ENCODE measurements at places on chromosomes 7 and 10. TPM values are rescaled to one million over a fixed set of nuclear protein-coding genes. Genes with fewer than 3 reads are reported as not detected.

- no peak for DNase-seq
Measured at GRCh38 chr7:10560497-10560896, 413.2 kb upstream of the PHF14 start.

The TCERG1L gene
- total RNA-seq = not detected

DNA sequence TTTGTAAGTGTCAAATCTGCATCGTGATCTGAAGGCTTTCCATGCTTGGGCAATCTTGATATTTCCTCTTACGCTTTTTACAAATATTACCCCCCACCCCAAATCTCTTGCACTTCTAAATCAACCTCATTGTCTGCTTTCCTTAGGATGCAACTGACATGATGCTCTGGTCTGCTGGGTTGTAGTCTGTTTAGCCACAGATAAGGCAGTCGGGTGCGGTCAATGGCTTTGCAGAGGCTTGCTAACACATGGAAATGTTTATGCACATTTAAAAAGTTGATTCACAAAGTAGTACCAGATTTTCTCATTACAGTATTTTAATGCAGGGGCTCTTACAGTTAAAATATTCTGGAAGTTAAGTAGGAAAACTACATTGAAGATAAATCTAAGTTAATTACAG, 172.5 kb downstream of the BAMBI start:
- no peak for DNase-seq

DNA sequence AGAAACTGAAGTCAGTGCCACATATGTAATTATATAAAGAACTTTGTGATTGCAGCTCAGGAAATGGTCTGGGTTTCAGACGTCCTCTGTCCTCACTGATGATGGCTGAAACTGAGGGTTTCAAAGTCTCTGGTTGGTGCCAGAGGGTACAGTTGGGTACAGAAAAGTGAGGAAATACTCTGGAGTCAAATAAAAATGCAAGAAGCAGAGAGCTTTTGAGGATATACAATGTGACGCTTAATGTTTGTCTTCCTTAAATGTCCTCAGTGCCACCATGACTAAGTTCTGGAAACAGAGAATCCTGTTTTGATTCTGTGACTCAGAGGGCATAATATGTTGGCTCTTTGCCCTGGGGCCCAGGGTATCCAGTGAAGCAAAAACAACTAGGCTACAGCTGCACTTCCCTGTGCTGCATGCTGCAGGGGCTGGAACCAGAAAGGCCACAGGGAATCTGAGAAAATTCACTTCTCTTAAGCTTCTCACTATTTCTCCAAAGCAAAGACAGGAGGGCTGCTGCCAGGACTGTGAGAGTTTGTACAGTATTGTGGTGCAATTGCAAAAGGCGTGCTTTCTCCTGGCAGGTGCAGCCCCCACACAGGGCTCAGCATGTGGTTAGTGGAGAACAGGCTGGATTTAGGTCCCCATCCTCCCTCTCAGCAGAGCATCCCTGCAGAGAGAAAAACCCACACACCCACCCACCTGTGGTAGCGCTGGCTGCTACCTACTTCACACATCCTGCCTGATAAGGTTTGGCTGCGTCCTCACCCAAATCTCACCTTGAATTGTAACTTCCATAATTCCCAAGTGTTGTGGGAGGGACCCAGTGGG, 169.5 kb upstream of the SVIL start:
- DNase-seq = no peak

DNA sequence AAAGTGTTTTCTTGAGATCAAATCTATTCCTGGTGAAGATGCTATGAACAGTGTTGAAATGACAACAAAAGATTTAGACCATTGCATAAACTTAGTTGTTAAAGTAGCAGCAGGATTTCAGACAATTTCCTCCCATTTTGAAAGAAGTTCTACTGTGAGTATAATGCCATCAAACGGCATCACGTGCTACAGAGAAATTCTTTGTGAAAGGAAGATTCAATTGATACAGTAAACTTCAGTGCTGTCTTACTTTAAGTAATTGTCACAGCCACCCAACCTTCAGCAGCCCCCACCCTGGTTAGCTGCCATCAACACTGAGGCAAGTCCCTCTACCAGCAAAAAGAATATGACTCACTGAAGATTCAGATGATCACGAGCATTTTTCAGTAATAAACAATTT, 115.2 kb downstream of the TES start:
- DNase-seq = no peak

The IKZF1 gene
- 9.8 TPM for total RNA-seq

The CEP55 gene
- total RNA-seq = 4.1 TPM

GRCh38 chr7:29139191-29139590, 7.1 kb downstream of the CPVL start:
- no peak for DNase-seq

DNA sequence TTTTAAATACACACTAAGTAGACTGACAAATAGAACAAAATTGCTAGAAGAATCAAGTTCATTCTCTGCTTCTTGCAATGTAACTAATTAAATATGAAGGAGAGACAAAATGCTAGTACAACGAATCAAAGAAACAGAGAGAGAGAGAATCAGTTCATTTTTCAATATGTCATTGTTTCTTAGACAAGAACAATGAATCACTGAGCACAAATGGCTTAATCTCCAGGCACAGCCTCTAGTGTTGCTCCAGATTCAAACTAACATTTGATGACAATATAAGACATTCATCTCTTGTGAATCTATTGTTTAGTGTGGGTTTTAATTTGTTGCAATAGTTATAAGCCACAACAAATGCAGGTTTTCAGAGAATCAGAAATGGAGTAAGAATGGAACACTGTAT, 357.4 kb upstream of the TMEM229A start:
- DNase-seq = no peak

The IL15RA gene
- 9.2 TPM for total RNA-seq

- no peak for DNase-seq
Measured at GRCh38 chr7:140526787-140527664, 47.7 kb upstream of the MKRN1 start.

DNA sequence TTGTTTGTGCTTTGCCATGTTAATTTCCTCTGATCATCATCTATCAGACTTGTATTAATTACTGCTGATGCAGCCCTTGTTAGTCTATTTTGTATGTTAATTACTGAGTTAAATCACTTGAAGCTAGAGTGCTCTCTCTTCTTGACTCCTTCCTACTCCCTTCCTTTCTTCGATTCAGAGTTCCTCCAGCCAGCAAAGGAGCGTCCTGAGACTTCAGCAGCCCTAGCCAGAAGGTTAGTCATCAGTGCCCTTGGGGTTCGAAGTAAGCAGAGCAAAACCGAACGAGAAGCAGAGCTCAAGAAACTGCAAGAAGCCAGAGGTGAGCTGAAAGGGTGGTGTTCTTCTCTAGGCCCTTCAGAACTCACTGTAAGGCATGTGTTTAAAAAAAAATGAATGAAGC, 32.1 kb downstream of the LOXL4 start:
- DNase-seq = no peak

The DNAJC12 gene
- 35.7 TPM for total RNA-seq

GRCh38 chr7:154898973-154899855, 103.7 kb downstream of the PAXIP1 start:
- no peak for DNase-seq

The DIP2C gene
- total RNA-seq = 5.3 TPM

The ADCYAP1R1 gene
- total RNA-seq = 0.05 TPM

DNA sequence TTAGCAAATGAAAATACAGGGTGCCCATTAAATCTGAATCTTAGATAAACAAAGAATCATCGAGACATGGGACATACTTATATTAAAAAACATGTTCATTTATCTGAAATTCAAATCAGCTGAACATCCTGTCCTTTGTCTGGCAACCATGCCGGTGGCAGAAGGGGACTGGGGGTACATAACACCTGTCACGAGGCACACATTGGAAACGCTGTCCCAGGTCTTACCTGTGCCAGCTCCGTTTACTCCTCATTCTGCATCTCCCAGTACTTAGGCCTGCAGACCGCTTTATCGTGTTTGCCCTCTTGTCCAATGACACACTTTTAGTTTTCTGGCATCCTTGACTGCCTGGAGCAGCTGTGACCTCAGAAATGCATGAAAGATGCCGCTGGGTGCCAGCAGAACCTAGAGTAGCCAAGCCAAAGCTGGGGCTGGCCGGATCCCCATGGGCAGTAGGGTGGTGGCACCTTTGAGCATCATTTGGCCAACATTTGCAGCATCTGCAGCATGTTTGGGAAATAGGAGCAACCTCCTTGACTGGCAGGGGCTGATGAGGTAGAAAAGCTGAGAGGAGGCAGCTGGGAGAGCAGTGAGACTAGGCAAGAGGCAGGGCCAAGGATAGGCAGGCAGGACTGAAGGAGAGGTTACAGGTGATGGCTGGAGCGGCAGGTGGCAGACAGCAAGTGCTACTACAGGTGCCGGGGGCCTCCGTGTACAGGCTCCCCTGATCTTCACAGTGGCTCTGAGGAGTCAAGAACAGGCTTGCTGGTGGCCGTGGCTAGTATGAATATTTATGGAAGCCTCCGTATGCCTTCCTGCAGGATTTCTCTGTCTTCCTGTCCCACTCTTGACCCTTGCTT, 62.3 kb upstream of the BTBD16 start:
- no peak for DNase-seq

Data from liver (tissue), 10 donors.